ENCODE measurements at places on chromosomes 11 and 22.

- no peak for ATAC-seq
Measured at GRCh38 chr11:111012491-111012890, 233.0 kb upstream of the POU2AF2 start.

DNA sequence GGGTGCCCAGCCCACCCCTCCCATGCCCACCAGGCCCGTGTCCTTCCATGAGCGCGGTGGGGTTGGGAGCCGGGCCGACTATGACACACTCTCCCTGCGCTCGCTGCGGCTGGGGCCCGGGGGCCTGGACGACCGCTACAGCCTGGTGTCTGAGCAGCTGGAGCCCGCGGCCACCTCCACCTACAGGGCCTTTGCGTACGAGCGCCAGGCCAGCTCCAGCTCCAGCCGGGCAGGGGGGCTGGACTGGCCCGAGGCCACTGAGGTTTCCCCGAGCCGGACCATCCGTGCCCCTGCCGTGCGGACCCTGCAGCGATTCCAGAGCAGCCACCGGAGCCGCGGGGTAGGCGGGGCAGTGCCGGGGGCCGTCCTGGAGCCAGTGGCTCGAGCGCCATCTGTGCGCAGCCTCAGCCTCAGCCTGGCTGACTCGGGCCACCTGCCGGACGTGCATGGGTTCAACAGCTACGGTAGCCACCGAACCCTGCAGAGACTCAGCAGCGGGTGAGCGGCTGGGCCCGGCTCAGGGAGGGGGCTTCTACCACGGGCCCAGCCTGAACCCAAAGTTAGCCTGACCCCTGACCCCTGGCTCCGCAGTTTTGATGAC is 3.0 kb downstream of the PKP3 start:
- ATAC-seq, result peak; percentile 90

DNA sequence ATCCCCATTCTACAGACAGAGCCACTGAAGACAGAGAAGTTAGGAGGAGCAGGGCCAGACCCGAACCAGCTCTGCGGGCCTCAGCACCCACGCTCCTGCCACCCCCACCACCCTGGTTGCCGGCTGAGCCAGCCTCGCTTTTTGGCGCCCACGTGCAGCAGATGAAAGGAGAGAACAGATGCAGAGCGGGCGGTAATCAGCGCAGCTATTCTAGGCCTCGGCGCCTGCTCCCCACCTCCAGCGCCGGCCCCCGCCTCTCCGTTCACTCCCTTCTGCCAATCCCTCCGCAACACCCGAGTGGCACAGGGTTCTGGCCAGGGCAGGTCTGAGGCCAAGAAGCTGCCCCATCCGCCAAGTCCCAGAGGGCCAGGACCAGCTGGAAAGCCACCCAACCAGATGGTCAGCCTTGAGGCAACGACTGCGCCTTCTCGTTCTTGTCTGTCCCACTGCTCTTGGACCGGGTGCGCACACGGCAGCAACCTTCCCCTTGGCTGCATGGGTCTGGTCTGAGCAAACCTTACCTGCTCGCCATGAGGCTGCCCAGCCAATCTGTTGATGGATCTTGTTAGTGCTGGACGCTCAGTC is 16.8 kb downstream of the DNAL4 start:
- ATAC-seq, result no peak

- no peak for ATAC-seq
Measured at GRCh38 chr22:43188829-43189545, 2.1 kb upstream of the TTLL12 start.

- no peak for ATAC-seq
Measured at GRCh38 chr22:38761202-38762162, 5.7 kb upstream of the SUN2 start.

GRCh38 chr11:68106165-68106940 is 14.8 kb downstream of the CHKA start:
- peak; percentile 40 for ATAC-seq

GRCh38 chr11:78220218-78221157 is 31.8 kb downstream of the USP35 start:
- ATAC-seq, result no peak

DNA sequence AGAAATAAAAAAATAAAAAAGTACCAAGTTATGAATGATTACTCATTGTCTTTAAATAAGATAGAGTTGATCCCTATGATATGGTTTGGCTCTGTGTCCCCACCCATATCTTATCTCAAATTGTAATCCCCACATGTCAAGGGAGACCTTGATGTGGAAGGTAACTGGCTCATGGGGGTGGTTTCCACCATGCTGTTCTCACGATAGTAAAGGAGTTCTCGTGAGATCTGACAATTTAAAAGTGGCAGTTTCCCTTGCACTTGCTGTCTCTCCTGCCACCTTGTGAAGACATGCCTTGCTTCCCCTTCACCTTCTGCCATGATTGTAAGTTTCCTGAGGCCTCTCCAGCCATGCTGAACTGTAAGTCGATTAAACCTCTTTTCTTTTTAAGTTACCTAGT is 18.8 kb downstream of the QSER1 start:
- no peak for ATAC-seq

- ATAC-seq, result peak; percentile 48
Measured at GRCh38 chr11:28618416-28618815, 510.2 kb downstream of the METTL15 start.

- peak; percentile 27 for ATAC-seq
Measured at GRCh38 chr11:103737747-103738146, 298.7 kb upstream of the DDI1 start.

DNA sequence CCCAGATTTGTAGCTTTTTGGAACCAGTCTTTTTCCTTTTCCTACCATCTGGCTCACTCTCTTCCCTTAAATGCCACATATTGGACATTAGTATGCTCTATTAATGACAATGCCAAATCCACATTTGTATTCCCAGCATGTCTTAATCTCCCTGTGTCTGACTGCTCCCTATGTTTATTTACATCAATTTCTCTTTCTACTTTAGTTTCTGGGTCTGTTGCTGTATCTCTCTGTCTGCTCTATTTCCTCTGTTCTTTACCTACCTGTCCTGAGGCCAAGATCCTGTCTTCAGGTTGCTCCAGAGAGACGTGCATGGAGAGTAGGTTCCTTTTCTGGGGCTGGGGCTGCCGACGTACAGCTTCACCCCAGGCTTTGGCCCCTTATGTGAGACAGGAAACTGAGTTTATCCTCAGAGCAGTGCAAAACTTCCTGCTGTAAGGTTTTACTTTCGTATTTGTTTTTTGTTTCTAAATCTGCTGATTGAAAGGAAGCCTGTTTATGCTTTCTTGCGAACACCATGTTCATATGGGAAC is 25.6 kb downstream of the OR2AG2 start:
- no peak for ATAC-seq

DNA sequence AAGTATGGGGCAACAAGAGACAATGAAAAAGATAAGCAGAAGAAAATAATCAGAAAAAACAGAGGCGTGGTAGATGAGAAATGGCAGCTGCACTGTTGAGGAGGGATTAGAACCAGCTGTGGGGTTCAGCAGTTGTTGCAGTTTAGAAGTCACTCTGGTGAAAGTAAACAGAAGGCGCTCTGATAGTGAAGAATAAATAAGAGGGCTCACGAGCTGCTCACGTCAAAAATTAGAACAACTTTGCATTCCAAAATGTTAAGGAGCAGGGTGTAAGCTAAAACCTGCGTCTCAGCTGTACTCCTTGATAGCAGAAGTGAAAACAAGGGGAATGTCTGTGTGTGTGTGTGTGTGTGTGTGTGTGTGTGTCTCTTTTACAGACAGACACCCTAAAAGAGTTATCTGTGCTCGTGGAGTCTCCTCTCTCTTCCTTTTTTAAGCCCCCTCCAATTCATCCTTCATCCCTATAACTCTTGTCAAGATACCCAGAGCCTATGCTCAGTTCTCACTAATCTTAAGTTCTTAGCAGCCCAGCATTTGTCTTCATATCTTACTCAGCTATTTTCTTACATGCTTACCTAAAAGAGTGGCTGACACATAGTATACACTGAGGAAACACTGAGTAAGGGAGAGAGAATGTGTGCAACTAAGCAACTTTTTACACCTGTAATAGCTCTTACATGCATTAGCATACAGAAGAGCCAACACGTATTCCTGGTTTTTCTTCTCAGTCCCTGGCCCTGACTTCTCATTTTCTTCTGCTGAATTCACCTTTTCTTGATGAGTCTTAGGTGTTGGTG is 8.9 kb downstream of the TTC17 start:
- no peak for ATAC-seq

DNA sequence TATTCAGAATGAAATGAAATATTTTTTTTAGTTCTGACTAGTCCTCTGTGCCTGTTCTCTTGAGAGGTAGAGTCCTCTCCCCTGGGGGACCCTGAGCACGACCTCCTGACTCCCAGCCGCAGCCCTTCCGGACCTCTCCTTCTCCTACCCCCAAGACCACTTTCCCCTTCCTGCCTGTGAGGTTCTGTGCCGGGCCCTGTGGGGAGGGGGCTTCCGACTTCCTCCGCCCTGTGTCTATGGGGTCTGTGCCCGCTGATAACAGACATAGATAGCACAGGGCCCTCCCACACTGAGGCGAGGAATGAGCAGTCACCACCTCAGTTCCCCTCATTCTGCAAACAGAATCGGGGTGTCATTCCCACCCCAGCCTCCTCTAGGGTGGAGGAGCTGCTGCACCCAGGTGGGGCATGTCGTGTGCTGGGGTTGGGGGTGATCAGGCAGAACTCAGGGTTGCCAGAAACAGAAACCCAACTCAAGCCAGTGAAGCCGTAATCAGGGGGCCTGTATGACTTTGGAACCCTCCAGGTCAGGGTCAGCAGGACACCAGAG is 11.9 kb upstream of the PKP3 start:
- no peak for ATAC-seq

Data from SK-N-SH treated with all-trans-retinoic acid at 6 μM for 48 hours (cell line).